GM13977 (cell line): ENCODE measurements at places on chromosomes 2 and 18.

GRCh38 chr18:66640431-66640830 lies 36.5 kb upstream of the CDH19 start:
- DNase-seq, result no peak

- no peak for DNase-seq
Observed at GRCh38 chr2:232891621-232892071, 21.6 kb downstream of the SNORC start.

DNA sequence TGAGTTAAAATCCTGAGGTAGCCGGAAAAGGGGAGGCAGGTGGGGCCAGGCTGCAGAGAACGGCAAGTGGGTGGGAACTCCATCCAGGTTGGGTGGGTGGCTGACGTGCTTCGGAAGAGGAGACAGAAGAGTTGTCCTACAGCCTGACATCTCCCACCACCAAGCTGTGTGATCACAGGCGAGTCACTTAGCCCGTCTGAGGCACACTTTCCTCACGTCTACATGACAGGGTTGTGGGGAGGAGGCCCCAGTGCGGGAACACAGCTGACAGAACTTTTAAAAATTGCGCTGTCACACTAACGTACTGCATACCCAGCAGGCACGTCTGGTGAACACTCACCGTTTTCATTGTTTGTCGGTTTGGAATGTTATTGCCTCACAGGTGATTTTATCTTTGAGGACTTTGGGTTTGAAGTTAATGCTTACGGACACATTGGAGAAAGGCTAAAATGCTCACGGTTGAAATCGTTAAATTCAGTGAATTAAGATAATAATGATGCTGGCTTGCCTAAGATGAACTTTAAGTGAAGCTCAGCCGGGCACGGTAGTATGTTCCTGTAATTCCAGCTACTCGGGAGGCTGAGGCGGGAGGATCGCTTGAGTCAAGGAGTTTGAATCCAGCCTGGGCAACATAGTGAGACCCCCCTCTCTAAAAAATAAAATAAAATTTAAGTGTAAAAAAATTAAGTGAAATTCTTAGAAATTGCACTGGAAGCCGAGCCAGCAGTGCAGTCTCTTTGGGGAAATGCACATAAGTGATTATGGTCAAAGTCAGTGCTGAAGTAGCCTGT lies 8.9 kb downstream of the EMILIN2 start:
- no peak for DNase-seq

GRCh38 chr2:35447215-35447614 lies 908.4 kb upstream of the CRIM1 start:
- no peak for DNase-seq

- DNase-seq, result no peak
Observed at GRCh38 chr18:78724214-78724914, 255.3 kb upstream of the SALL3 start.

DNA sequence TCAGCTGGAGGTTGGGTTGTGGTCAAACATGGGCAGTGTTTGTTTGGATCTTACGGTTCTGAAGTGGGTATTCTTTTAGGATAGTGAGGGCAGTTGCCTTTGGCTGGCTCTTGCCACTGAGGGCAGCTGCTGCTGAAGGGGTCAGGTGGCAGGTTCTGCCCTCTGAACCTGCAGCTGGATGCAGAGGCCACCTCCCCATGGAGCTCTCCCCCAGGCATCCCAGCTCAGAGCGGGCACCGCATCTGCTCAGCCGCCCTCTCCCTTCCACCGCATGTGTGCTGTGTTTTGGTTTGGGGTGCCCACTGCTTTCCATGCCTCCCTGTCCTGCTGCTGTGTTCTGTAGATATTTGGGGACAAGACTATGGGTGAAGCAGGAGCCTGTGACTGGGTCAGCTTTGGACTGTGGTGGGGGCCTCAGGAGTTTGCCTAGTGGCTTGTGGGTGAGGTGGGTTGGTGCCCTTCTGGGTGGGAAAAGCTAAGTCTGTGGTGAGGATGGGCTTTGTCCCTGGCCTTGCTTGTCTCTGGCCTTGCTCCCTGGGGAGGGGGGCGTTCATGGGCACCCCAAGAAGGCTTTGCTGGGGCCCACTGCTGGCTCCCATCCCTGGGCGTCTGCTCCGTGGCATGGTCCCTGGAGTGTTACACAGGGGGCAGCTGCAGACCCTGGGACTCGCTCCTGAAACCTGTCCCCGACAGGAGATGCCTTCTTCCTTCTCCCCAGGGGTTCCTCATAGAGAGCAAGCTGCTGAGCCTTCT lies 28.5 kb downstream of the OTOF start:
- no peak for DNase-seq

- DNase-seq, result no peak
Observed at GRCh38 chr2:226410247-226410835, 389.3 kb downstream of the IRS1 start.

DNA sequence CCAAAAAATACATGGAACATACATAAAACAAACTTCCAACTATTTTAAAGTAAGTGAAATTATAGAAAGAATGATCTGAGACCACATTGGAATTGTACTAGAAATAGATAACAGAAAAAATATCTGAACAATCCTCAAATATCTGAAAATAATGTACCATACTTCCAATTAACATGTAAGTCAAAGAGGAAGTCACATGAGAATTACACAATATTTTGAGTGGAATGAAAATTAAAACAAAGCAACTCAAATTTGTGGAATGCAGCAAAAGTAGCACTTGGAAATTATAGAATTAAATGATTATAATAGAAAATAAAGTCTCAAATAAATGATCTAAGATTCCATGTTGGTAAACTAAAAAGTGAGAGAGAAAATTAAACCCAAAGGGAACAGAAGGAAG lies 38.3 kb upstream of the CTIF start:
- no peak for DNase-seq

DNA sequence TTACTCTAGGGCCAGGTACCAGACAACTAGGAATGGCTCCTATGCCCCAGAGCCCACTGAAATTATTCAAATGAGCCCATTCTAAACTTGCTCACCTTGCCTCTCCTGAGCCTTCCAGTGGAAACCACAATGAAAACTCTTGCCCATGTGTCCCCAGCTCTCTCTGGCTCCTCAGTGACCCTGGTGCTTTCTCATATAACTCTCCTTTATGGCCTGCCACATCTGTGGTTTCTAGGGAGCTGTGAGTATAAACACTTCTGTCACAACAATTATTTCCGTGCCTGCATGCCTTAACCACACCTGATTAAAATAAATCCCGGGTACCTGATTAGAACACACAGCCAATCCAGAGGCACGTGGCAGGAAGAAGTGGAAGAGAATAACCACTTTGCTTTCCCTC lies 333.0 kb upstream of the SPRED2 start:
- DNase-seq, result no peak

DNA sequence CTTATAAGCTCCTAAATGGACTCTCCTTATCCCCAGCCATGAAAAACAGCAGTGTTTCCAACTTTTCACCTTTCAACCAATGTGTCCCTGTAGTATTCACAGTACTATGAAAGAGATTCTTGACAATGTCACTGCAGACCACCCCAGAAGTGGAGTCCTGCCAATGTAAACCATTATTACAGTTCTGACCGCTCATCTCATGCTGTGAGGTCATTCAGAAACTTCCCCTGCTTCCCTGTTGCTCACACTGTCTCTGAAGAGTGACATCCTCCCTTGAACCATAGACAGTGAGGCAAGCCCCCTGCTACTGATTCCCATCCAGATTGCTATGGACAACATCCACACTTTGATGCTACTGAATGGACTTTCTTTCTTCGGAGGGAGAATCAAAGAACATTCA lies 1523.7 kb upstream of the ACVR2A start:
- DNase-seq, result no peak

DNA sequence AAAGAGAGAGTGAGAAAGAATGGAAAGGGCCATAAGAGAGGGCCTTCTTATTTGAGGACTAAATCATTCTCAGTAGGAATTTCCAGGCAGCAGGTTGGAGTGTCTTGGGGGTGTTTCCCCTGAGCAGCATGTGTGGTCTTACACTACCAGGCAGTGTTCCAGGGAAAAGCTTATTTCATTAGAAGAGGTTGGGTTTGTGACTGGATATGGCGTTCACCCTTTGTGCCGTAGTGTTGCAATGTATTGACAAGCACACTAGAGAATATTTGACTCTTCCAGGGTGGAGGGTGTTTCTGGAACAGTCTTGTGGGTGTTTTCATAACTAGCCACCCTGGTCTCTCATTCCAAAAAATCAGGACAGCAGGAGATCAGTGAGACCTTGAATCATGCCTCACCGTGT lies 105.5 kb downstream of the NRP2 start:
- no peak for DNase-seq

- DNase-seq, result peak; percentile 17
Observed at GRCh38 chr2:54899576-54900200, 150.6 kb downstream of the RTN4 start.

GRCh38 chr2:7989823-7990222 lies 692.0 kb upstream of the ID2 start:
- DNase-seq, result no peak

DNA sequence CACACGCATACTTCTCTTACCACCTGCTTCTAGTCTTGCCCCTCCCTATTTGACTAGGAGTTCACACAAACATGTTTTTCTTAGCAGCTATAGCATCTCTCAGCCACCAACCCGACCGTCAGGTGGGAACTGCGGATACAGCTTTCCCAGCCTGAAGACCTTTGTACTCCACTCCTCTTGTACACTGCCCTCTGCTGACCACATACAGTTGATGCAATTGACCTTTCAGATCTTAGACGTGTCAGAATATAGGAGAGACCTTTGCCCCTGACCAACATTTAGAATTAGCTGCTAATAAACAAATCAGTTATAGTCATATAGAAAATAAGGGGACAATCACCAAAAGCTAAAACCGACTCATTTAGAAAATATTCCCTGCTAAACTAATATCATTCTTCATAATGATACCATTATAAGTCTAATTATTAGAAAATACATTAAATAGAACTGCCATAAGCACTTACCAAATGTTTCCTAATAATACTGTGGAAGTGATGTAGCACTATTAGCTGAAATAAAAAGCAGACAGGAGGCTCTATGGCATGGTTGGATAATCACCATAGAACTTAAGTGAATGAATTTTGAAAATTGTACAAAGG lies 208.4 kb downstream of the RAD51AP2 start:
- DNase-seq, result peak; percentile 34

DNA sequence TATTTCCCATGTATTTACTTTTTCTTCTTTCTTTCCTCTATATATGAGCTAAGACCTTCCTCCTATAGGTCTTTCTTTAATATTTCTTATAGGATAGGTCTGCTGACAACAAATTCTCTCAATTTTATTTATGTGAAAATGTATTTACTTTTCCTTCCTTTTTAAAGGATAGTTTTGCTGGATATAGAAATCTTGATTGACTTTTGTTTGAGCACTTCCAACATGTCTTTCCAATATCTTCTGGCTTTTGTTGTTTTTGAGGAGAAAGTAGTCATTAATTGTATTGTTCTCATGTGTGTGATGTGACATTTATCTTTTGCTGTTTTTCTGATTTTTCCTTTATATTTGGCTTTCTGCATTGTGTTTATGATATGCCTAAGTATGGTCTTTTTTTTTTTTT lies 28.9 kb upstream of the FBLN7 start:
- DNase-seq, result no peak

DNA sequence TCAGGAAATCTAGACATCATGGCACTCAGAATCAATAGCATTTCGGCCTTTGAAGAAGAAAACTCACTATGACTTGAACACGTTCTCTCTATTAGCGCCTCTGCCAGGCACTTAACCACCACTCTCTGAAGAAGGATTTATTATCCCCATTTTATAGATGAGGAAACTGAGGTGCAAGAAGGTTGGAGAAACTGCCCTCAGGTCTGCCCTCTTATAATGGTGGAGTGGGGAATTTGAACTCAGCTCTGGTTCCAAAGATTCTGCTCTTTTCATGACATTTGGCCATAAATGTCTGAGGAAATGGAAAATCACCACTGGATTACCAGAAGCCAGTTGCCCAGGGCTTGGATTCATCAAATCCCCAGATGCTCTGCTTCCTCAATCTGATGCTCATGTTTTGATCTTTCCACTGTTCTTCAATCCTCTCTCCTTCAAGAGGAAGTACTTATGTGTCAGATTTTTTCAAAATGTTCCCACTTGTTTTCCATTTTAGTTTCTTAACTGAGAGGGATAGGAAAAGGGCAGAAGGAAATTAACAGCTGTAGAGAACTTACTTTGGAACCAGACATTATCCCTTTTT lies 68.1 kb downstream of the ANTXR1 start:
- DNase-seq, result no peak

- no peak for DNase-seq
Observed at GRCh38 chr2:158984604-158985135, 16.2 kb downstream of the TANC1 start.

DNA sequence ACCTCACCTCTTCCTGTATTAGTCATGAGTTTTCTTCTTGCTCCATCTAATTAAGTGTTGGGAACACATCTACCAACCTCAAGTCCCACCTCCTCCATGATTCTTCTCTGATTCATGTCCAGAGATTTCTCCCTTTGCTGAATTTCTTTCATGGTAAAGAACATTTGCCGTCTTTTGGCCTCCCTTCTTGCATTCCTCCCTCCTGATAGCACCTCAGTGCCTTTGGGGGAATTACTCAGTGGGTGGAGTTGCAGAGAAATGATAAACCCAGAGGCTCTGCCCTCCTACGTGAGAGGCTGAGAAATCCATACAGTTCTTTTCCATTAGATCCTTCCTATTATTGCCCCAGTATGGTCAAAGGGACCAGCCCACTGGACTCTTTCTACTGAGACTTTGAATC lies 651.9 kb downstream of the SLC4A3 start:
- no peak for DNase-seq

DNA sequence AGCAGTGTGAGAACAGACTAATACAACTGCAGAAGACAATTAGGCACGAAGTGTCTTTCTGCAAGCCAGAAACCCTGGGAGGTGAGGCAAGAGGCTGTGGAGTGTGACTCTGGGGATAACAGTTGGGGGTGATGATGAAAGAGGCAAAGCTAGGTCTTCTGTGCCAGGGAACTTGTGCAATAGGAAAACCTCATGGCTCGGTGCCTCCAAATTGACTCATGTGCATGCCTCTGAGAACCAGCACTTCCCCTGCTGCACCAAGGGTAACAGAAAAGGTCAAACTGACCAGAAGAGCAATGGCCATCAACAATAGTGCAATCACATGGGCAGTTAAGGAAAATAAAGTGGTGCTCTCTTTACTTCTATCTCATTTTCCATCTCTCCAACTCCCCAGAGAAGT lies 136.4 kb downstream of the SCG2 start:
- DNase-seq, result no peak

DNA sequence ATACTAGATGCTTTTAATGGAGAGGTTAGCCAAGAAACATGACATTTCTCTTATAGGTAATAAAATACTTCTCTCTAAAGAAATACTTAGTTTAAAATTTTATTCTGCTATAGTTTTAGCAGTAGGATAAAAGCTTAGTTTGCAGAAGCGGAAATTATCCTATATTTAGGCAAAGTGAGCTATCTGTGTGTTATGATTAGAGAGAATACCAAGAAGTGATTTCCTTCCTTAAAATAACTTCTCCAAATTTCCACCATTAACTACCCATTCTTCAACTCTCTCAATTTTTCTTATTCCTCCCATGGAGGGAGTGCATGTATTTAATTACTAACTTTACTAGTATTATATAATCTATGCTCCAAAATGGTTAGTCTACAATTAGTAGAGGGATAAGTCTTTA lies 15.8 kb upstream of the IL1RL1 start:
- DNase-seq, result no peak

- DNase-seq, result peak; percentile 48
Observed at GRCh38 chr18:25896178-25896780, 194.1 kb downstream of the SS18 start.
